HAP-1 (cell line): ENCODE measurements at places on chromosomes 1 and 21.
A peak's percentile ranks its signal among the peaks of the same experiment; 100 is the strongest.

DNA sequence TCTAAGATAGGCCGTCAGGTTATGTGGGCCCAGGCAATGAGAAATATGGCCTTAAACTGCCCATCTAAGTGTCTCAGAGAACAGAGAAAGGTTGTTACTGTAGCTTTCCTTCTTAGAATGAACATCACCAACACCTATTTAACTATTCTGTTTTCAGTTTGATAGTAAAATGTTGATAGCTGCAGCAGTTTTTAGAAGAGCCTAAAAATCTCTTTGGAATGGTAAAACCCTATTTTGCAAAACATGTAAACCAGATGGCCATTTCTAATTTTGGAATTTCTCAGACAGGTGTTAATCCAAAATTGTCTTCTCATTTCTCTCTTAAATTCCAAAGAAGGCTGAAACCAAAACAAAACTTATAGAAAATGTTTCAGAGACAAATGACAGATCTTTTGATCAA lies 57.5 kb downstream of the DIPK1A start:
- DNase-seq: no peak

- DNase-seq: no peak
Observed at GRCh38 chr1:147611021-147611426, 59.3 kb downstream of the ACP6 start.

GRCh38 chr1:42761567-42761966 lies 5.3 kb downstream of the P3H1 start:
- DNase-seq: no peak

- no peak for DNase-seq
Observed at GRCh38 chr1:230796626-230797025, 49.4 kb downstream of the CAPN9 start.

- DNase-seq: no peak
Observed at GRCh38 chr1:151061704-151062103, 1.5 kb downstream of the MLLT11 start.

DNA sequence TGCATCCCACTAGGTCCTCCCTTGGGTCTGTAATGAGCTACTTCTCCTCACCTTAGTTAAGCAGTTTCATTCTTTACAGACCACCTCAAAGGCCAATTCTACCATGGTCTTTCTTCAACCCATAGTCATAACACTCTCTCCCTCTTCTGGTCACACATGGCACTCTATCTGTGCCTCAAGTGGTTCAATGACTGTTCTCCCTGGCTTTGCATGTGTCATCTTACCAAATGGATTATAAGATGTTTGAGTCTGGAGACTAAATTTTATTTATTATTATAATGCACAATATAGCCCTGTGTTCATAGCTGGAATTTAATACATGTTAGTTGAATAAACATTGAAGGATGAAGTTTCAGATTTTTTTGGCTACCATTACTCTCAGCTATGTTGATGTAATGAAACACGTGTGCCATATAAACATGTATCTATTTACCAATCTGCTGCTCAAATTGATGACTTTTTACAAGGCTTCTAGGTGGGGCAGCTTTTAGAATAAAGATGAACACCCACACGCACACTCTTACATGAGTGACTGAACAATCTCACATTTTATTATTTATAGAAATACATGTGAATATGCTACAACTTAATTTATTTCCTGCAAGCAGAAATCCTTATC lies 102.1 kb downstream of the RUNX1 start:
- DNase-seq: no peak

DNA sequence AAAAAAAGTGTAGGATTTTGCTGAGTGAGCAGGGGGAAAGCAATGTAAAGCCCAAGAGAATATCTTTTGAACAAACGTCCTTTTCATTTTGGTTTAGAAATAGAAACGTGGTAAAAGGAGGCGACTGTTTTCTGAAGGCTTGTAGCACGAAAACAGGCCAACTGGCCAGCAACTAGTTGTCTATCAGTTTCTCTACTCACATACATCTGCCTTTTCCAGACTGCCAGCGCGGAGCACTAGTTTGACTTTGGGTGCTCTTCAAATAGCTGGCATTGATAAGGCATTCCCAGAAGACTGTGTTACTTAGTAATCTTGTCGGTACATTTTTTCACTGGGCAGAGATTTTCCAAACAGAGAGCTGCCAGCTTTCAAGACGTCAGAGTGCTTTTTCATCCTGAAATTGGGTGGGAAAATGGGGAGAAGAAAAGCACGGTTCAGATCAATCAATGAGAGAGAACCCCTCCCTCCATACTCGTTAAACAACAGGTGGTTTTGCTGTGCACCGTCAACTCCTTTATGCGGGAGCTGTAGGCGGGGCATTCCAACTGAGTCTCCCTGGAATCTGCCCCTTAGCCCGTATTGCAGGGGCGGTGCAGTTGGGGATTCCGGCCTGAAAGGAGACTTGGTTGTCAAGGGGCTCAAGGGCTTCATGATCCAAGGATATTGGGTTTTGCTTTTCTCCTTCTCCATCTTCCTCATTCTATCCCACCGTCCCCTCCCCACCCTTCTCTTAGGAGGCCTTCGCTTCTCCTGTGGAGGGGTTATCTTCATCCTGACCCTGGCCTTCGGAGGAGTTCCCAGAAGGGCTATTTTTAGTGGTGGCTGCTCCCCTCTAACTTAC lies 884 bp upstream of the LRRC8C start:
- peak; percentile 67 for DNase-seq

DNA sequence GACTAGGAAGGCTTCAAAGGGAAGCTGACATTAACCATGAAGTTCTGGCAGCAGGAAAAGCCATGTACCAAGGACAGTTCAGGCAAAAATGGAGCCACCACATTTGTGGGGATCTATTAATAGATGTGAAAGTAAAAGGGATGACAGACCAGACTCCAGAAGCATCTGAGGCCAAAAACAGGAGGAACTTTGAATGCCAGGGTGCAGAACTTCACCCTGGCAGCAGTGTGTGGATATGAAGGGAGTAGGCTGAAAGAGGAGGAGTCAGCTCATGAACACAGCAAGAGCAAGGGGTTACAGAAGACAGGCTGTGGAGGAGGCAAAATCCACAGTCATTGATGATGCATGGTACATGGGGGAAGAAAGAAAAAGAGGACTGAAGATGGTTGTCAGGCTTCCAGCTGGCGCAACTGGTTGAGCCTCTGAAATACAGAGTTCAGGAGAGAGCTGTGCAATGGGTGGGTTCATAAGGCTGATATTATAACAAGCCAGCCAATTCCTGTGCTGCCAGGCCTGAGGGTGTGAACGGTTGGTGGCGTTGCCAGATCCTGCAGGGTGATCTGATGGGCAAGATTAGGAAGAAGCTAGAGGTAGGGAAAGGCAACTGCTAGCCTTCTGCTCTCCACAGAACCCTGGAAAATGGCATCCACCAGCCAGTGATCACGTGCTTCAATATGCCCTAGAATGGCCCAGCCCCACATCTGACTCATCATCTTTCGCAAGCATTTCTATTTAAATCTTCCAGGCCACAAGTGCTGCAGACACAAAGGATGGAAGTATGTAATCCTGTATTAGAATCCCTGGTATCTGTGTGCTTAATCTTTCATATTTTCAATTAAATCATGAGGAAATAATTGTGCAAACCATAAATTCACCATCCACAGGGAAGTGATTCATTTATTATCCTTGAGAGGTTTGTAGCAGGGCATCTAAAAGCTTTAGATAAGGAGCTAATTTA lies 81.9 kb downstream of the SLC25A24 start:
- DNase-seq: no peak

- DNase-seq: no peak
Observed at GRCh38 chr1:53511933-53512806, 53.0 kb downstream of the DMRTB1 start.

GRCh38 chr1:36350659-36351226 lies 27.3 kb upstream of the EVA1B start:
- DNase-seq: no peak

DNA sequence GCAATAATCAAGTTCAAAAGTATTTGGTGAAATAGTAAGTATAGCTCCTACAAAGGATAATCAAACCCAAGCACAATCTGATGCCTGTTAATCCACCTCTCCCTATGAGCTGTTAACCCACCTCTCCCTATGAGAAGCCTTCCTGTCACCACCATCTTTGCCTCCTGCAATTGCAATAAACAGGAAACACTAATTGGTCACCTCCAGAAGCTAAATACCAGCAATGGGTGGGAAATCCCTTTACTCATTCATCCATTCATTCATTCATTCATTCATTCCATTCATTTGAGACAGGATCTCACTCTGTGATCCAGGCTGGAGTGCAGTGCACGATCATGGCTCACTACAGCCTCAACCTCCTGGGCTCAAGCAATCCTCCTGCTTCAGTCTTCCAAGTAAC lies 132.8 kb downstream of the RERE start:
- no peak for DNase-seq

- no peak for DNase-seq
Observed at GRCh38 chr1:65512967-65513780, 92.7 kb downstream of the LEPR start.

GRCh38 chr1:100249155-100249536 lies 488 bp downstream of the DBT start:
- DNase-seq: no peak

DNA sequence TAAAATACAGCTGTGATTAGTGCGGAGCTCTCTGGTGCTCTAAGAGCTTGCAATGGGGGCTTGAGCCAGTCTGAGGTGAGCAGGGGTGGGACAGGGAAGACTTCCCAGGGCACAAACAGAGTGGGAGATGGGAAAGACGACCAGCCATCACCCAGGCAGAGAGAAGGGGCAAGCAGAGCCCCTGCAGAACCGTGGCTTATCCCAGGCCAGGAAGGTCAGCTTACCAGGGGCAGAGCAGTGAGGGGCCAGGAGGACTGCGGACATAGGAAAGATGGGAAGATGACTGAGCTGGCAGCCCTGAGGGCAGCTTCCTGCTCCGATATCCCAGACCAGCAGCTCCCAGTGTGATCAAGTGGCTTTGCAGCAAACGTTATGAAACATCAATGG lies 55.4 kb upstream of the IFFO2 start:
- no peak for DNase-seq

DNA sequence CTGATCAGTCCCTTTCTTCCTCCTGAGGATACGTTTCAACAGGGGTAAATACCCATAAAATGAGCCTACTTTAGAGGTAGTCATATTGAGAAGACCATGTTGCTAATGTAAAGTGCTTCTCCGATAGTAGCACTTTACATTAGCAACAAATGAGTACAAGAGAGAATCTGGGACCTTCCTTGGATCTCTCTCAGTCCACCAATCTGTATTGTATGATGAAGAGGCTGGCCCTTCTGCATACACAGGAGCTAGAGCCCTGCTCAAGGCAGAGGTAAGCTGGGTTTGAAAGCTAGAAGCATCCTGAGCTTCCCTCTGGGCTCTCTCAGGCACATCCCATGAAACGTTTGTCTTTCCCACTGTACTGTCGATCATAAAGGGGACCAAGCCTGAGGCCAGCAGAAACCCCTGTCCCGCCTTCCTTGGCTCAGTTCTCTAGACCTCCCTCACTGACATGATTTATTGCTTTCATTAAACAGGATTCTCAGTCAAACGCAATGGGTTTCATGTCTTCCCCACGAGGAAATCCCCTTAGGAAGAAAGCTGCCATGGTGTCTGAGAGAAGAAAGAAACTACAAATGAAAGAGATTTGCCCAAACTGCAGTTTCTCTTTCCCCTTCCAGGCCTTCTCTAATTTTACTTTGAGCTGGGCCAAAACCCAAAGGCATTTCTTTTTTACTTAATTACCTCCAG lies 62.8 kb upstream of the BCAR3 start:
- DNase-seq: no peak

DNA sequence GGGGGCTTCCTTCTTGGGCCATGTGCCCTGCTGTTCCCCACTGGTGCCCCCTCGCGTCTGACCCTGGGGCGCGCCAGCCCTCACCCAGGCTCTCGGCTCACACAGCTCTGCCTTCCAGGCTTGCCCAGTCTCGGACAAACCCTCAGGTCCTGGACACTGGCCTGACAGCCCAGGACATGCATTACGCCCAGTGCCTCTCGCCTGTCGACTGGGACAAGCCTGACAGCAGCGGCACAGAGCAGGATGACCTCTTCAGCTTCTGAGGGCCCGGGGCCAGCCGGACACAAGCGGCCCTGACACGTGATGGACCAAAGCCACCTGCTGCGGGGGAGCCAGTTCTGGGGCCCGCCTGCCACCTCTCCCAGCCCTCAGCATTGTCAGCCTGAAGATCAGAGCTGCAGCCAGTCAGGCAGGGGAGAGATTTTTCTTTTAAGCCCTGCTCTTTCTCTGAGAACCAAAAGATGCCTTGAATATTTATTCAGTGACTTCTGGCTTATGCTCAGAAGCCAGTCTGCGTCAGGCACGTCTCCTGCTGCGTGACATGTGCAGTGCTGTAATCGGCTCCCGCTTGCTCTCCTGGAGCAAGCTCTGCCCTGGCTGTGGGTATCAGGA lies 23.4 kb downstream of the LDLRAP1 start:
- no peak for DNase-seq
